ENCODE measurements at places on chromosomes 12 and 14.

GRCh38 chr14:101833045-101833444, 71.5 kb downstream of the PPP2R5C start:
- DNase-seq: no peak

- DNase-seq: no peak
Observed at GRCh38 chr14:57401501-57401900, 11.1 kb downstream of the NAA30 start.

- no peak for DNase-seq
Observed at GRCh38 chr12:132764231-132764630, 2.6 kb upstream of the ANKLE2 start.

DNA sequence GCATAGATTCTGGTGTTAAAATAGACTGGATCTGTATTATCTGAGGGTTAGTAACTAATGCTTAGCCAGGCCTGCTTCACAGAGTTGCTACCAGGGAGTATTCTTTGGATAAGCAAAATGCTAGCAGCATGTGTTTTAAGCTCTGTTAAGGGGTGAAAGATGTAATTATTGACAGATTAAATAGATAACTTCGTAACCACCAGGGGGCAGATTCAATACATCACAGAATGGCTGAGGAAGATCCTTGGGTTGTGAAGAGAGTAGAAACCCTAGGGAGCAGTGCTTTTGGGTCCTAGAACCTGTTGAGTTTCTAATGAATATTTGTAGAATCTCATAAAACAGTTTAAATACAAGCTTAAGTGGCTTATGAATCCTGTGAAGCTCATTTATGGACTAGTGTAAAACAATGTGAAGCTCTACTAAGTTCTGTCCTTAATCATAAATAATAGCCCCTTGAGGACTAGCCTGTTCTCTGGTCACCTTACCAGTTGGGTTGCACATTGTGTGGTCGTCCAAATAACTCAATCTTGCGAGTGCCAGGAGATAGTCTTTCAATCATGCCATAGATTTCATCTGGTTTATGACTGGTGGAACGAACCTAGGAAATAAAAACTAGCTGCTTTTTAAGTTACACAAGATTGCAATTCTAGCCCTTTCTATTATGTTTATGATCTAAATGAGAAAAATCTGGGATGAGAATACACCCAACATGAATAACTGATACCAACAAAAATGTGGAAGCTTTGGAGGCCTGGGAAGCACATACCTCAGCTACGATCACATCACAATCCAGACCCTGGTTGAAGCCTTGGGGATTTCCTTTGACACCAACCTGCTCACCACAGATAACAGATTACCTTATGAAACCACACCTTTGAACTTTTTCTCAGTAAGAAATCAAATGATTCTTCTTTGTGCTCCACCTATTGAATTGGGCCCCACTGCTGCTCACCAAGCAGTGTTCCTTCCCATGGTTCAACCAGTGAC, 12.3 kb downstream of the METTL3 start:
- no peak for DNase-seq

GRCh38 chr12:15014708-15015107, 41.9 kb downstream of the PDE6H start:
- DNase-seq: no peak

DNA sequence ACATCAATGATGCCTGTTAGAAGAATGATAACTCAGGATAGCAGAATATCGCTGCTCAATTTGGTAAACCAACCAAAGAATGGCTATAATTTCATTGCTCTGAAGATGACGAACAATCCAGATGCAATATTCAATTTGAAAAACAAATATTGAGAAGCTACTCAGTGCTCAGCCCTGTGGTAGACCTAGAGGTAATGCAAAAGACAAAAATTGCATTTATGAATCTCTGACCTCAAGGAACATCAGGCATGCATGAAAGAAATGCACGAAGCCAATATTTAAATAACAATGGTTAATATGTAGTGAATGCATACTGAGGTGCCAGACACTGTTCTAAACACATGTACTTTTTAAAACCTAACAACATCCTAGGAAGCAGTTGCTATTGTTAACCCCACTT, 298.6 kb upstream of the TMTC1 start:
- DNase-seq: no peak

GRCh38 chr12:54463034-54463433, 10.4 kb downstream of the GTSF1 start:
- no peak for DNase-seq

- DNase-seq: no peak
Observed at GRCh38 chr14:23640524-23641141, 4.5 kb downstream of the DHRS2 start.

DNA sequence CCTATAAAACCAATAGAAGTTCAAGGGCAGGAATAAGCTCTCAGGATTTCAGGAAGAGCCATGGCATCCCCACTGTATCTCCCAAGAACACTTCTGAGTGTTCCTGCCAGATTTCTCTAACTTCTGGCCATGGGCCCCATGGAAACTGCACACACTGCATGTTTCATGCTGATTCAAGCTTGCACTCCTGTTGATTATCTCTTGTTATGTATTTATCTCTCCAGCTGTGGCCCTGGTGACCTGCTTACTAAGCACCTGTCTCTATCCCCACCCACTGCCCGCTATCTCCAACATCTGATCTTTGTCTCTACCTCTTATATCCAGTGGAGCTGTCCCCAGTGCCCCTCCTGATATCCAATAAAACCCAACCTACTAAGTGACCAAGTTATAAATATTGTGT, 285.3 kb downstream of the PDZRN4 start:
- no peak for DNase-seq

- no peak for DNase-seq
Observed at GRCh38 chr14:88952901-88953300, 128.4 kb downstream of the TTC8 start.

DNA sequence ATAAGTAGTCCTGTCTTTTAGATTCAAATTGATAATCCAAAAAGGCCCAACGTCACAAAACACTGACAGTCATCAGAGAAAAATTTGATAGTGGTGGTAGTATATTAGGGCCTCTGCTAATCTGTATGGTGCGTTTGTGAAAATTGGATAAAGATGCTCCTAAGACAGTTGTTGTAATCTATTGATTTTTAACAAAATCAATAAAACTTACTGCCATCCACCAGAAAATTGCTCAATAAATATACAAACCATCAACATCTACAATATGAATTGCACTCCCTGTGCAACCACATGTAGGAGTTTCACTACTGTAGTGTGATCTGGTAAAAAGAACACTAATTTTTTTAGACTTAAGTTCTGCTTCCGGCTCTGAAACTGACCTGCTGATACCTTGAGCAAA, 336.8 kb downstream of the FUT8 start:
- no peak for DNase-seq

DNA sequence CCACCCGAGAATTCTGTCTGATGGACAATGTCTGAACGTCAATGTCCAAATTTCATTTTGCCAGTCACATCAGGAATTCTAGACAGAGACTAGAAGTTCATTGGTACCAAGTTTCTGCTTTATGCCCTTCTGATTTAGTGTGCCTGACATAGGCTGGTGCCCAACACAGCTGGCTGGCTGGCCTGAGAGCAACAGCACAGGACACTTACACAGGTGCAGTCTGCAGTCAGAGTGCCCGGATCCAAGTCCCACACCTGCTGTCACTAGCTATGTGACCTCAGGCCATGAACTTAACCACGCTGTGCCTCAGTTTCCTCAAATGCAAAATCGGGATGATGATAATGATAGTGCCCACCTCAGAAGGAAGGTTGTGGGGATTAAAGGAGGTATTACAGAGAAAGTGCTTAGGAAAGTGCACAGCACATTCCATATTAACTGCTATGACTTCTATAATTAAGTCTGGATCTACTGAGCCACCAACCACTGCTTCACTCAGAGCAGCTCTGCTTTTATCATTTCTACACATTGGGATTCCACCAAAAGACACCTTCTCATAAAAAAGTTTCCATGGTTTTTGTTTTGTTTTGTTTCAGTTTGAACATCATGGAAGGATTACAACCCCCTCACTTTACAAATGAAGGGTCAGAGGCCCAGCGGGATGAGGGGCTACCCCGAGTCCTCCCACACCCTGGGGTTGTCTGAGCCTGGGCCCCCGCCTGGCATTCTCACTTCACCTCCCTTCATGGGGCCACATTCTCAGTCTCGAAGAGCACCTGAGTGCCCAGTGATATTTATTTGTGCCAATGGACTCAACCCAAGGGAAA, 168.8 kb upstream of the BCL2L14 start:
- DNase-seq: no peak

DNA sequence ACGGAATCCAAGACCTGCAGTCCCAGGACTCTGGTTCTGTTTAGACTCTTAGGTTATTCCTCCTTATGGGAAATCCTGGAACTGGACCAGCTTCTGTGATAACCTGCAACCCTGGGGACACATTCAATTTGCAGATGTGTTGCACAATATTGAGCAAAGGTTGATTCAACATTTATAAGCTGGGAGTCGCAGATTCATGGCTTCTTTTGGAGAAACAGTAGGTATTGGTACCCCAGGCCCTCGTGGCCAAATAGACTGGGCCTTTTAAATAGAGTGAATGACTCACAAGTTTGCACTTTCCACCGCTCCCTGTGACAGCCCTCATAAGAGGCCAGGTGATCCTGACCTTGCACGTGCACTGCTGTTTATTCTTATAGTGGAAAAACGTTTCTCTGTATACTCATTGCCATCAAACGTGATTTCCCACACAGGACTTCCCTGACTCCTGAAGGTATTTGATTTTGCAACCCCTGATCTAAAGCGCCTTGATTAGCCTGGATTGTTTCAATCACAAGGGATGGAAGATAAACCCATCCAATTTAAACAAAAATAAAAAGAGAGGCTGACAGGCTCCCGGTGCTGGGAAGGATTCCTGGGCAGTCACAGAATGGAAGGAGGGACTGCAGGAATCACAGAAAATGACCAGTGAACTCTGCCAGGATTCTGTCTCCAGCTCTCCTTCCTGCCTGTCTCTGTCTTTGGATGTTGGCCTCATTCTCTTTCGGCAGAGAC, 98.0 kb downstream of the VCPKMT start:
- DNase-seq: no peak

DNA sequence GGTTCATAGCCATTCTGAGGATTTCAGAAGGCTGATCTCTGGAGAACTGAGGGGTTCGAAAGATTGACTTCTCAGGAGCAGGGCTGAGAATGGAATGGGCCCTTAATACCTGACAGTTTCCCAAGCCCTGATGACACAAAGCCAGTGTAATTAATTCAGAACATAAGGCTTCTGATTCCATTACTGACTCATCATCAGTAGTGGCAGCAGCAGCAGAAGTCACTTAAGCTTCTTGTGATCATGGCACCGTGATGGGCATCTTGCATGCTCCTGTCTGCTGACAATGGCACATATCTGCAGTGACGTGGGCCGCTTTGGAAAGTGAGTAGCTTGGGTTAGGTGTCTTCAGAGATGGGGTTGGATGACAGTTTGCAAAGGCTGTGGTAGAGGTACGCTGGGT, 38.2 kb upstream of the GSG1 start:
- DNase-seq: no peak

- no peak for DNase-seq
Observed at GRCh38 chr12:72031066-72031465, 92.4 kb downstream of the TPH2 start.

DNA sequence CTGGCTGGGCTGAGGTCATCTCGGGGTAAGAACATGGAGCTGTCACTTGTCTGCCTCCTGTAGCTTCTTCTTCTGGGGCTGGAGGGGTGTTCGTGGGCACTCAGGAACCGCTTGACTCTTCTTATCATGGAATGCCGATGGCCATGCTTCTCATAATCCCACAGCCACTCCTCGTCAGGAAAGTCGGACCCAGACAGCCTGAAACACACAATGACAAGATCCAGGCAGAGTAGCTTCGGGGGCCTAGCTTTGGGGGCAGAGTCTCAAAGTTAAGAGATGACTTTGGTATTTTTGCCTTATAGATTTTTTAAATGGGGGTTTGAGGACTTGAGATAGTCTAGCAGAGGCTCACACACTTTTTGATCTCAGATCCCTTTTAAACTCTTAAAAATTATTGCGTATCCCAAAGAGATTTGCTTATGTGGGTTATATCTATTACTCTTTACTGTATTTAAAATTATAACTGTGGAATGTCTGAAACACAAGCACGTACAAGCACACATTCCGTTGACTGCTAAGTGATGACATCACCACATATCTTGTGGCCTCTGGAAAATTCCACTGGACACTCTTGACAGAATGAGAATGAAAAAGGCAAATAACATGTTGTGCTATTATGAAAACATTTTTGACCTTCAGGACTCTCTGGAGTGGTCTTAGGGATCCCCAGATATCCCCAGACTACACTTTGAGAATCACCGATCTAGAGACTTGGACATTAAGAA, 43.3 kb downstream of the BEST3 start:
- DNase-seq: no peak

DNA sequence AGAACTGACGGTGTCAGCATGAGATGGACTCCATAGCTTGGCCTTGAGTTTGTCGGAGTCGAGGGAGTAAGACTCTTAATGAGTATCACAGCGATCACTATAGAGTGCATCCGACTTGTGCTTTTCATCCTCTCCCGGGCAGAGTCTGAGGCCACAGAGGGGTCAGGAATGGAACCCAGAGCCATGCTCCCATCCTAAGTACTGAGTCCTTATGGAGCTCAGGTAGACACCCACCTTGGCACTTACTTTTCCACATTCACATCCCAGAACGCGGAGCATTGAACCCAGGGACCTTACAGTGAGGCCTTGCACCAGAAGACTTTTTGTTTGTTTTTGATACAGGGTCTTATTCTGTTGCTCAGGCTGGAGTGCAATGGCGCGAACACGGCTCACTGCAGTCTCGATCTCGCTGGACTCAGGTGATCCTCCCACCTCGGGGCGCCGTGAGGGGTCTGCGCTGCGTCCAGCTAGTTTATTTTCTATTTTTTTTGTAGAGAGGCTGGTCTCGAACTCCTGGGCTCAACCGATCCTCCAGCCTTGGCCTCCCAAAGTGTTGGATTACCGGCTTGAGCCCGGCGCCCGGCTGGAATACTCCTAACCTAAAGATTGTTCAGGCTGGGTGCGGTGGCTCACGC, 719 bp upstream of the SRSF9 start:
- no peak for DNase-seq

DNA sequence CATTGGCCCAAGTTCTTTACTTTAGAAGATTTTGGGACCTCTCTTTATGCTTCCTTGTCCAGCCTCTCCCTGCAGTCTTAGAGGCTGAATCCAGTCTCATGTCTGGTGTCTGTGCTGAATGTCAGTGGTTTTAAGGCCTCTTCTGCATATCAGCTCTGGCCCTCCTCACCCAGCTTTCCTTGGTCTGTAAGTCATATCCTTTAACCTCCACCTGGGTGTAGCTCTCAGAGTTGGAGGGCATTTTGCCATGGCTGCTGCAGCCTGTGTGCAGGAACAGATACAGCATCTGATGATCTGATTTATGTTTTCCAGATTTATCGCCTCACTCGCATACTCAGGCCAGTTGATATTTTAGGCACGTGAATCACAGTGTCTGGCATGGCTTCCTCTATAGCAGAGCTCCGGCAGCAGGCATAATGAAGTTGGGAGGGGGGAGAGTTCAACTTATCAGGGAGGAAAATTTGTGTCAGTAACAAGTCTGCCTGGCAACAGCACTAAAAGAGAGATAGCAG, 335.0 kb downstream of the PCNX1 start:
- DNase-seq: no peak

- DNase-seq: no peak
Observed at GRCh38 chr12:1830981-1831963, 10.9 kb downstream of the LRTM2 start.

Data from activated effector memory CD4-positive, alpha-beta T cell treated with Interleukin-2 at 50 U/mL for 16 hours (primary cell).